NCI-H1092 treated with DMSO at 0.1 percent for 48 hours (cell line): ENCODE measurements at places on chromosomes 12 and 14.

- no peak for DNase-seq
These were observed 58.3 kb downstream of the SIX1 start for GRCh38 chr14:60590991-60591414.

GRCh38 chr12:51027342-51027835 is 1.2 kb upstream of the SLC11A2 start:
- no peak for DNase-seq

DNA sequence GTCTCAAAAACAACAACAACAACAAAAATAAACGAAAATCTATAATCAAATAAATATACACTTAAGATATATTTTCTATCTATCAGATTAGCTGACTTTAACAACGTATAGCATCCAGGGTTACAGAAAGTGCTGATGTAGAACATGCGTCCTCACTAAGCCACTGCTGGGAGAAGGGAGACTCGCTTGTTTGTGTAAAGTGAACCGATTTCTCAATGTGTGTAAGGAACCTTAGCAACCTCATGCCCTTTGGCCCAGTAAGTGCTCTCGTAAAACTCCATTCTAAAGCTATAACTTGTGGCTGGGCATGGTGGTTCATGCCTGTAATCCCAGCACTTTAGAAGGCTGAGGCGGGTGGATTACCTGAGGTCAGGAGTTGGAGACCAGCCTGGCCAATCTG is 23.8 kb downstream of the NFKBIA start:
- DNase-seq: no peak

- DNase-seq: no peak
These were observed 85.9 kb downstream of the CRADD start for GRCh38 chr12:93762912-93763553.

GRCh38 chr12:116284396-116284795 is 6.9 kb upstream of the MED13L start:
- no peak for DNase-seq

DNA sequence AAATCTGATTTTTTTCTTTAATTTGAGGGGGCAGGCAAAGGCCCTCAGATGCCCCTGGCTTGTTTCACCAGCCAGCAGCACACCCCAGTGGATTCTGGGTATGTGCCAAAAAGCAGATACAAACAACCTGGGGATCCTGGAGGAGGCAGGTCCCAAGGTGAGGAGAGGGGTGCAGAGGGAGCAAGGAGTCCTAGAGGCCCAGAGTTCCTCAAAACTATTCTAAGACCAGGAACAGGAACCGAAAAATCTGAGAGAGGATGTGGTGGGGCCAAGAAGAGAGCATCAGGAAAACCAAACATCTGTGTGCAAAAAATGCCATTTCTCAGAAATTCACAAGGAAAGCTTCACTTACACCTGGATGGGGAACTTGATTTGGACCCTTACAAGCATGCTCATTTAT is 8.2 kb downstream of the KCNA5 start:
- no peak for DNase-seq

- DNase-seq: no peak
These were observed 27.6 kb downstream of the BCL11B start for GRCh38 chr14:99244367-99244901.

DNA sequence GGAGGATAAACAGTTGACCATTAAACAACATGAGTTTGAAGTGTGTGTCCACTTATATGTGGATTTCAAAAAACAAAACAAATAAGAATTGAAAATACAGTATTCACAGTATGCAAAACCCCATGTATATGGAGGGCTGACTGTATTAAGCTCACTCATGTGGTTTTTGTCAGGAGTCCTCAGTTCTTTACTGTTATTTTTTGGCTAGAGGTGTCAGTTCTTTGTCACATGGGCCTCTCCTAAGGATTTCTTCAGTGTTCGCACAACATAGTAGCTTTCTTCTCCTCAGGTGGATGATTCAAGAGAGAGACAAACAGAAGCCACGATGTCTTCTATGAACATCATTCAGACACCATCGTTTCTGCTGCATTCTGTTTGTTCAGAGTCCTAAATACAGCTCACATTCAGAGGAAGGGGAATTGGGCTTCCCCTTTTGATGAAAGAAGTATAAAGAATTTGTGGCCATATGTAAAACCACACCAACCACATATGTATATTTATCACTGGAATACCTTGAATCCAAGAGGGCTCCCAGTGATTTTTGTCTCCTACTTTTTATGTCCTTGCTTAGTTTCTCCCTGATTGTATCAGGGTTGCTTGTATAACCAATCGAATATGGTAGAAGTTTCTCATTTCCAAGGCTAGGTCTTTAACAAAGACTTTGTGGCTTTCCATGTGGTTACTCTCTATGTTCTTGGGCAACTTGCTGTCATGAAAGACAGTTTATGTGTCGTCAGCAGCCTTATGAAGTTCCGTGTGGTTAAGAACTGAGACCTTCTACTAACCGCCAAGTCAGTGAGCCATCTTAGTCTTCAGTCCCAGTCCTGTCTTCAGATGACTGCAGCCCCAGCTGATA is 18.9 kb downstream of the MNAT1 start:
- no peak for DNase-seq

DNA sequence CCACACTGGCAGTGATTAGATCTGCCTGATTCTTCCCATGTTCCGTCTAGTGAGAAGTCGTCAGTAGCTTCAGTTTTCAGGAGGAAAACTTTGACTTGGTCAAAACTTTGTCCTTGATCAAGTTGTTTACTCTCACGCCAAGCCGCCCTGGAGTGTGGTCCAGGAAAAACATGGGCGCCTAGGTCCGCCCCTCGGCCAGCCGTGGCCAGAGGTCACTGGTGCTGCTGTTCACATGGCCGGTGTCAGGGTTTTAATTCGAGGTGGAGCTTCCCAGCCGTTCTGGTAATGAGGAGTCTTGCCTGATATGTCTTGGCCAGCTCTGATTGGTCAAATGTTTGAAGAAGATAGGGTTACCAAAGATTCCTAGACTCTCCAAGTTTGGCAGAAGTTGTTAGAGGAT is 71.5 kb downstream of the PPP2R5C start:
- DNase-seq: no peak

DNA sequence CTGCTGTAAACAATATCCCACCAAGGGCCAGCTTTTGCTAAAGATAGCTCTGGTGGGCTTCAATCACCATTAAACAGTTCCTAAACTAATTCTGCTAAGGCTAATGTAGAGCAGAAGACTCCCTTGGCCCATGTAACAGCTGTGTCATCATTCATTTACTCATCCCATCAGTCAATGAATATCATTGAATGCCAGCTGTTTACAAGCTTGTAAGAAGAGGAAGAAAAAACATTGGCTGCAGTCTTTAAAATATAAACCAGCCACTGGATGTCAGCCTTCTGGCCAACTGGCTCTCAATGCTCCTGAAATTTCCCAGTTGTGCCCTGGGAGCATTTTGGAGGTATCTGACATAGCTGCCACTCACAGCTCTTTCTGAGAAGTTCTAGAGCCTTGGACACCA is 18.0 kb upstream of the MAP3K9 start:
- no peak for DNase-seq

DNA sequence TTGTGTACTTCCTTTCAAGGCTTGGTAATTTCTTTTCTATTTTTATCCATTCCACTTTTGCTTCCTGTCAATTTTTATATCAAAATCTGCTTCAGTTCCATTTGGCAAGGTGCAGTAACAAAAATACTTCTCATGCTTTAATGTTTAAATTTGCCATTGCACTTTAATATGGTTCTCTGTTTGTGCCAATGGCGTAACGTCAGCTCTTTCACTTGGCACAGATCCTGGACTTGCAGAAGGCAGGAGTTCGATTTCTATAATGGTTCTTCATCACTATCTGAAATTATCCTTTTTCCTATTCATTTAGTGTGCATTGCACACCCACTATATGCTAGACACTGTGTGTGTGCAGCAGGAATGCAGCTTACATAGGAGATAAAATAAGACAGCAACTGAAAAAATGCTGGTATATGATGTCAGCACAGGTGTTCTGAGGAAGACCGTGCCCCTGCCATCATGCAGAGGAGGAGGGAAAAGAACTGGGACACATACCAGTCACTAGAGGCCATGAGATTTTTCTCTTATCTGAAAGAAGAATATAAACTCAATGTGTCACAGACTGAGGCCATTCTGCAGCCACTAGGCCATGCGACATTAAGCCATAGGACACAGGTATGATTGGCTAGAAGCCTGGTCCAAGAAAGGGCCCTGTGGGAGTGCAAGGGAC is 298.2 kb downstream of the RPAP3 start:
- DNase-seq: peak; percentile 73

DNA sequence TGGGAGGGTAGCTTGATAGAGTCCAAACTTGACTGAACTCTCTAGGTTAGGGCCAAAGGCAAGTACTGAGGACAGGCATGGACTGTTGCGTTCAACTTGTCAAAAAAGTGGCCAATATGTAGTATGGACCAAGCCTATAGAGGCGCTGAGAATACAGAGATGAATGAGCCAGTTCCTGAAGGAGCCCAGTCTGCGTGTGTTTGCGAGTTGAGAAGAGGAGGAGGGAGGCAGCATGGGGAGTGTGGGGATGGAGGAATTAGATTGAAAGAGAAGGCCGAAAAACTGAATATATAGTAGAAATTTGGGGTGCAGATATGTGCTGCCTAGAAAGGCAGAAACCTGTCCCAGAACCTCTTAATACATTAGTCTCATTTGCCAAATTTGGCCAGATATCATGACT is 412.4 kb downstream of the PCNX1 start:
- no peak for DNase-seq

- DNase-seq: no peak
These were observed 7.5 kb downstream of the CCDC60 start for GRCh38 chr12:119341988-119342387.

- no peak for DNase-seq
These were observed 258.7 kb upstream of the BTG1 start for GRCh38 chr12:92404259-92404894.

DNA sequence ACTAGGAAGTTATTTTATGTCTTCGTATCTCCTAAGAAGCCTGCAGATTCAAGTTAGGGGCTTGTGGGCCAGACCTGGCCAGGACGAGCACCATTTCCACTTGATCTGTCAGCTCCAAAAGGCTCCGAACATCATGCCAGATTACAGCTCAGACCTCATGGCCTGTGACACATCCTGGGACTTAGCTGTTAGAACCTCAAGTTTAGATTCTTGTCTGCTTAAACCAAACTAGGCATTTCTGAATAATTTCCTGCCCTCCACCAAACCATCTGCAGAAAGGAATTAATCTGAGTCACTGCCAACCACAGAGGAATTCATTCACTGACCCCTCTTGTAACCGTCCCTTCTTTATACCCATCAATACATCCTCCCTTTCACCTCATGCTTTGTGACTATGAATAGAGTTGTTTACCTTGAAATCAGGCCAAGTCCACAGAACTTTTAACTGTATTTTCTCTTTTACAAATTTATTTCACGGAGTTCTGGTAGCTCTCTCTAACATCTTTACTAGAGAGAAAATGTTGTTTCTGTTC is 120.3 kb downstream of the FBXL14 start:
- DNase-seq: peak; percentile 91

- DNase-seq: peak; percentile 67
These were observed 3.0 kb downstream of the LTBP2 start for GRCh38 chr14:74608959-74609611.

- no peak for DNase-seq
These were observed 304.1 kb downstream of the SYT1 start for GRCh38 chr12:79168687-79169086.

- no peak for DNase-seq
These were observed 73.2 kb downstream of the DCAF5 start for GRCh38 chr14:69079747-69080146.
